ENCODE measurements at places on chromosomes 3 and 15.

- DNase-seq, result no peak
Measured at GRCh38 chr3:169131690-169132464, 531.6 kb downstream of the MECOM start.

GRCh38 chr15:70556151-70556741 lies 207.1 kb downstream of the UACA start:
- DNase-seq, result no peak

DNA sequence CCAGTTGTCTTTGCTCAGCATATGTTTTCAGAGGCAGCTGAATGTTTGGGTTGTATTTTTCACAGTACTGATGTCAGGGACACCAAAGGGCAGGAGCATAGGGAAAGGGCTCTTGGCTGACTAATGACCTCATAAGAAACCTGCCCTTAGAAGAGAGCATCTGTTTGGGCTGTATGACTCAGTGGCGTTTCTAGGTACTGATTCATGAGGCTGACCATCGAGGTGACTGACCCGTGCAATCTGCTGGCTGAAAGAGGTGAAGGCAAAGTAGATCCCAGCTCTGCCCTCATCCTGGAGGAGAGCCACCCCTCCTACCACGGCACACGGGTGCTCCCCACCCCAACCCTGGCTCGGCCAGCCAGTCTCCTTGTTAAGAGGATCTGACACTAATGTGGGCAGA lies 8.3 kb downstream of the LMCD1 start:
- DNase-seq, result no peak

GRCh38 chr15:38682363-38682762 lies 117.7 kb upstream of the RASGRP1 start:
- DNase-seq, result no peak
